ENCODE measurements at places on chromosomes 2 and 18.

DNA sequence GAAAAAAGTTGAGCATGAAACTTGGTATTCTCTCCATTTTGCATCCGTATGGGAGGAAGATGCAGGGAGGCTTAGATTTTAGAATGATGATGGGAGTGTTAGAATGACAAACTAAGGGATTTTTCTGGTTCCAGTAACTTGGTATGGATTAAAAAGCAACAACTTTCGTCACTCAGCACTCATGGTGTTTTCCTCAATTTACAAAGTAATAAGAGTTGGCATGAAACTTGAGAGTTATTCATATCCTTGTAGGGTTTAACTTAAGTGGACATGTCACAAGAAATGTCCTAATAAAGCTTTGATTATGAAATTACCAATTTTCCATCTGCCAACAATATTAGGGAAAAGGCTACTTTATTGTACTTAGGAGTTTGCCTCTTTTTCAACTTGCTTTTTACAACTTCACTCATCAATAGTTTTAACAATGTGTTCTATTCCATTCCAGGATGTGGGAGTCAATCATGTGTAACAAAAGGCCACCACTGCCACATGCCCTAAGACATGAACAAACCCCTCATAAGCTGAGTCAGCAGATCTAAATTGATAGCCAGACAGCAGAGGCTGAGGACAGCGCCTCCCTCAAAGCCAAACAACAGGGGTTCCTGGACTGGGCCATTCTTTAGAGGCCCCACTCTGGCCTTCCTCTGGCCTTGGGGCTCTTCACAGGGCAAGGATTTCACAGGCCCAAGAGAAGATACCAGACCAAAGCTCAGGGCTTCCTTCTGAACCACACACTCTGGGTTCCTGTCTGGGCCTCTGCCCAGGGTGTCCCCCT is 265.8 kb downstream of the TNS1 start:
- no peak for DNase-seq

- DNase-seq = no peak
Observed at GRCh38 chr2:231315896-231316295, 79.6 kb upstream of the B3GNT7 start.

DNA sequence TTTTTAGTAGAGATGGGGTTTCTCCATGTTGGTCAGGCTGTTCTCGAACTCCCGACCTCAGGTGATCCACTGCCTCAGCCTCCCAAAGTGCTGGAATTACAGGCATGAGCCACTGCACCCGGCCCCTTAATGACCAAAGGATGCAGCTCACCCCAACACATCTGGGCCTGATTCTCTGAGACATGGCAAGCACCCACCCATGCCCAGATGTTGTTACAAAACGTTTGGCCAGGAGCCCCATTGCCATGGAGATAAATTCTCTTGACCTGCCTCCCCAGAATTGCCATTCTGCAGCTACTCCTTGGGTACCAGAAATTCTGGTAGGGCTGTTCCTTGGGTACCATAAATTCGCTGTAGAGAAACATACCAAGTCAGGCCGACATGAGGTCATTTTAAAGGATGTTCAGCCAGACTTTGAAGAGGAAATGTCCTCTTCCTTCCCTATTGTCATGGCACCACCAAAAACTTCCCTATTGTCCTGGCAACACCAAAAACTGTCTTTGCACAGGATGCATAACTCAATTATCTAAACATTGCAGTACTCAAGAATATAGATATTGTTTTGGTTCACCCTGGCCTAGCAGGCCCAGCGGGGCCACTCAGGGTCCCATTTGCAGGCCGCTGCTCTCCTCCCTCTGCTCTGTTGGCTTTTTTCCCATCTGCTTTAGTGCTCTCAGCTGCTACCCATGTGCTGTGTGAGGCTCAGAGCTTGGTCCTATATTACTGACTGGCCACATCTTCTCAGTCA is 160.9 kb upstream of the TTC39C start:
- DNase-seq = no peak

GRCh38 chr18:55983433-55983832 is 395.4 kb upstream of the TCF4 start:
- no peak for DNase-seq

GRCh38 chr2:31383471-31384153 is 30.9 kb downstream of the XDH start:
- DNase-seq = no peak

DNA sequence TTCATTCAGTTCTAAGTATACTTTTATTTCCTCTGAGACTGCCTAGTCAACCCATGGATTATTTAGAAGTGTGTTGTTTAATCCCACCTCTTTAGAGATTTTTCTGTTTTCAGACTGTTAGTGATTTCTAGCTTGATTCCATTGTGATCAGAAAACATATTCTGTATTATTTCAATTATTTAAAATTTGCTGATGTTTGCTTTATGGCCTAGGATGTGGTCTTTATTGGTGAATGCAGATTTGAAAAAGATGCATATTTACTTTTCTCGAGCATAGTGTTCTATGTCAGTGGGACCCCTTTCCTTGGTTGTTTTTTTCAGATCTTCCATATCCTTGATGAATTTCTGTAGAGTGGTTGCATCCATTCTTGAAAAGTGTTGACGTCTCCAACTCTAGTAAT is 487.2 kb upstream of the HS6ST1 start:
- DNase-seq = no peak

- DNase-seq = peak; percentile 74
Observed at GRCh38 chr18:48622911-48623431, 84.1 kb downstream of the CTIF start.

DNA sequence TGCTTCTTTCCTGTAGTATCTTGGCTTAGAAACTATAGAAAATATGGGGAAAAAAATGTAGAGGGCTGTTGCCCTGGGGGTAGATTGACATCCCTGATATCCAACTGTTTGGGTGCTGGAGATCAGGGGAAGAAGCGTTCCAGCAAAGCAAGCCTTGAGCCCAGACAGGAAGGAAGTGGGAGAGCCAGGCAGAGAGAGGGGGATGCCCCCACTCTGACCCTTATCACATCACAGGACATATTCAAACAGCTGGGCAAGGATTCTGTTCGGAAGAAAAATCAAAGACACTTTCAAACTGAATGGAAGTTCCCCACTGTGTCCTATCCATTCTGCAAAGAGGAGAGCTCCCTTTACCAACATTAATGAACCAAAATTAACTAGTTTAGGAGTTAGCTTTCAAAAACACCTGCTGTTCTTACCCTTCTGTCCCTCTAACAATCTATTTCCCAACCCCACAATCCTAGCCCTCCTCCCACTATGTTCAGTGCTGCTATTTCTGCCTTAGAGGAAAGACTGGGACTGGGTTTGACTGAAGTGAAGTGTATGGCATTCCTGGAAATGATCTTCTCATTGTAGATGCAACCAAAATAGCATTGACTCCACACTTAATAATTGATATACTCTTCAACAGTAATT is 16.9 kb upstream of the KCNG3 start:
- DNase-seq = no peak

DNA sequence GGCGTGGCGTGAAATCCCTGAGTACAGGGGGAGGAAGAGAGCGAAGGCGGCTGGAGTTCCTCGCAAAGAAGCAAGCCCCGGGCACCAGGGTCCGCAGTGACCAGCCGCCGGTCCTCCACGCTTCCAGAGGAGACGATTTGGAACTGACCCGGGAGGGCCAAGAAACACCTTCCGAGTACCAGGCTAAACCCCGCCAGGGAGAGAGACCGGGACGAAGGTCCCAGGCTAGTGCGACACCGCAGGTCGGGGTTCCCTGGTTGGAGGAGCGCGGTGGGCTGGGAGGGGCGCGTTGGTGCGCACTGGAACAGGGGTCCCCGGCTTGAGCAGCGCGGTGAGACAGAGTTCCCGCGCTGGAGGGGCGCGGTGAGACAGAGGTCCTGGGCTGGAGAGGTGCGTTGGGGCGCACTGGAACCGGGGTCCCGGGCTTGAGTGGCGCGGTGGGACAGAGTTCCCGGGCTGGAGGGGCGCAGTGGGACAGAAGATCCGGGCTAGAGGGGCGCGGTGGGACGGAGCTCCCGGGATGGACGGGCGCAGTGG is 901 bp downstream of the WDFY1 start:
- no peak for DNase-seq

DNA sequence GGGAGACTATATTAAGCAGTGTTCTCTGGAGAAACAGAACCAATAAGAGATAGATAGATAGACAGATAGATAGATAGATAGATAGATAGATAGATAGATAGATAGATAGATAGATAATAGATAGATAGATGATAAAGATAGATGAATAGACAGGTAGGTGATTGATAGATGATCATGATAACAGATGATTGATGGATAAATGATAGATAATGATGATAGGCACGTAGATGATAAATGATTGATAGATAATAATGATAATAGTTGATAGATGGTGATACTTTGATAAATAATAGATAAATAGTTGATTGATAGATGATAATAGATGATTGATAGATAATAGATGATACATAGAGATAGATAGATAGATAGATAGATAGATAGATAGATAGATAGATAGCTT is 48.5 kb downstream of the BOD1L2 start:
- no peak for DNase-seq

GRCh38 chr2:45152691-45153090 is 143.4 kb upstream of the SIX2 start:
- DNase-seq = no peak

GRCh38 chr18:8752329-8752728 is 47.0 kb downstream of the MTCL1 start:
- no peak for DNase-seq

- no peak for DNase-seq
Observed at GRCh38 chr2:112784199-112785189, at the start of gene IL1A. Gene IL1A (minus strand): TSS chr2:112784493. CDS start chr2:112783770, 723 bp downstream.

- no peak for DNase-seq
Observed at GRCh38 chr2:165584126-165584654, 114.7 kb downstream of the CSRNP3 start.

GRCh38 chr2:97645112-97645694 is 659 bp upstream of the COX5B start:
- DNase-seq = no peak

GRCh38 chr2:169748319-169748718 is 14.7 kb downstream of the KLHL23 start:
- DNase-seq = no peak

GRCh38 chr18:55841314-55841713 is 253.3 kb upstream of the TCF4 start:
- DNase-seq = no peak

- no peak for DNase-seq
Observed at GRCh38 chr18:70330887-70331286, 42.0 kb downstream of the SOCS6 start.

DNA sequence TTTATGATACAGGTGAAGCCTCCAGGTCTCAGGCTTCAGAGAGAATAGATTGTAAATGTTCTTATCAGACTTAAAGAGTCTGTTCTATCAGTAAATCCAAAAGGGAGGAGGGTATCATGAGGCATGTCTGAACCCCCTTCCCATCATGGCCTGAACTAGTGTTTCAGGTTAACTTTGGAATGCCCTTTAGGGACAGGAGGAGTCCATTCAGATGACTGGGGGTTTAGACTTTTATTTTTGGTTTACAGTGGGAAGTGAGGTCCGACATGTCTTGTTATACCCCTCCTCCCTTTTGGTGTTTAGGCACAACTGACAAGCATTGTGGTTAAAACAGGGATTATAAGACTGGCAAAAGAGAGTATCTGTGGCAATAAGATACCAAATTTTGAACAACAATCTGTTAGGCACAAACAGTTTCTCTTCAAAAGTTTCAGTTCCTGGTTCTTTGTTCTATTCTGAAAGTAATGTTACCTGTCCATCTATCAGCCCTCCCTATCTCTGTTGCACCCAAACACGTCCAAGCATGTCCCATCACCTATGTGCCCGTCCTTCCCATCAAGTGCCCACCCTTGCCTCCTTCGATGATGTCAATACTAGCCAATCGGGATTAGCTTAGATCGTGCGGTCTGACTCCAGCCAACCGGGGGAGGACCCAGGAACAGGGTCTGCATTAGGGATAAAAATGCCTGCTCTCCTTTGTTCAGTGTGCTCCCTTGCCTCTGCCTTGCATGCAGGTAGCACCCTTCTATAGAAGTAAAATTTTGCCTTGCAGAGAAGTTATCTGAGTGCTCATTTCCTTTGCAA is 16.4 kb downstream of the TCF23 start:
- no peak for DNase-seq

DNA sequence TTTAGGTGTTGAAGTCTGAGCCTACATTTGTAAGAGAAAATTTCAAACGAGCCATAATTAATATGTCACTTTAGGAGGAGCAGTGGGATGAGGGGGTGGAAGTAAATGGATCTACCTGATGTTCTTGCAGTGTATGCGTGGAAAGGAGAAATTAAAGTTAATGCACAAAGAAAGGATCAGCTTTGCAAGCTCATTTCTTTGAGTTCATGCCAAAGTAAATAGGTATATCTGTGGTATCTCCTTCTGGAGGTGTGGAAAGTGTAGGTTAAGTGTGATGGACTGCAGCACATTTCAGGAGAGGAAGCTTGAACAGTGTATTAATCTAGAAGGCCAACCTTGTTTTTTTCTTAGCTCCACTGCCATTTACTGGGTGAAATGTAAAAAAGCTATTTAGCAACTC is 307.5 kb upstream of the ZEB2 start:
- no peak for DNase-seq

- no peak for DNase-seq
Observed at GRCh38 chr2:134919341-134920210, 954 bp downstream of the CCNT2 start.

GRCh38 chr2:207394812-207395534 is 134.8 kb upstream of the CREB1 start:
- DNase-seq = no peak

Data from ascending aorta (tissue), 2 donors.